Stimulated activated CD8-positive, alpha-beta memory T cell treated with anti-CD3 and anti-CD28 coated beads, Interleukin-4, amount 100 ng/mL, for 1 hour (primary cell): ENCODE measurements at places on chromosomes 13 and 19.

- peak; percentile 83 for DNase-seq
Measured at GRCh38 chr13:110915057-110915873, at the start of gene ANKRD10. Gene ANKRD10 (minus strand): TSS chr13:110915069. CDS start chr13:110914934, 135 bp downstream.

DNA sequence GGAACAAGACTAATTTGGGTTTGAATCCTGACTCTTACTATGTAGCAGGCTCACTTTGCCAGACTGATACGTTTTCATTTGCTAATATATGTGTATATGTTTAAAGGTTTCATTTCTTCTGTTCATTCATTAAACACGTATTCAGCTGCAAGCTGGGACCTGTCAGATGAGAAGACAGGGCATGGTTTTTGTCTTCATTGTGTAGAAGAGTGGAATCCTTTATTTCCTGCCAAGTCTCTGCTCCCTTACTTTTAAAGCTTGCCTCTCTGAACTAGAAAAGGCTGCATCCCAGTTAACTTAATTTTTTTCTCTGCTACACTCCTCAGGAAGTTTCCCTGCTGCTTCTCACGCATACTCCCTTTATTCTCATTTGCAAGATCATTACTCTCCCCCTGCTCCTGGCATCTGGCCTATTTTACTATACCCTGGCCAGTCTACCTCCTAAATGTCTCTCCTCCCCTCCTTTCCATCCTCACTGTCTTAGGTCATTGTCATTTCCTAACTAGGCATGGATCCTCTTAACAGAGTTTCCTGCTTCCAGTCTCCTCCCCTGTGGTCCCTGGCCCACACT is 141.0 kb upstream of the TMTC4 start:
- DNase-seq = no peak

DNA sequence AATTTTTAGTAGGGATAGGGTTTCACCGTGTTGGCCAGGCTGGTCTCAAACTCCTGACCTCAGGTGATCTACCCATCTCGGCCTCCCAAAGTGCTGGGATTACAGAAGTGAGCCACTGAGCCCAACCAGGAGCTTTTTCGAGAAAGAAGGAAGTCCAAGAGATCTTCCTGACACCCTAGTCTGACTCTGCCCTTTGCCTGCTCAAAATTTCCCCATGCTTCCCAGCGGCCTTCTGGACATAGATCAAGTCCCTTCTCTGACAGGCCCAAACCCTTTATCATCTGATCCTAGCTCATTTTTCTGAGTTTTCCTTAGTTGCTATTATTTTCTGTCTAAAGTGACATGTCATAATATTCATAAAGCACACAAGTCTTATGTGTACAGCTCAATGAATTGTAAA is 1.5 kb upstream of the BAX start:
- no peak for DNase-seq

- DNase-seq = no peak
Measured at GRCh38 chr13:111912991-111913760, 153.8 kb upstream of the SOX1 start.

DNA sequence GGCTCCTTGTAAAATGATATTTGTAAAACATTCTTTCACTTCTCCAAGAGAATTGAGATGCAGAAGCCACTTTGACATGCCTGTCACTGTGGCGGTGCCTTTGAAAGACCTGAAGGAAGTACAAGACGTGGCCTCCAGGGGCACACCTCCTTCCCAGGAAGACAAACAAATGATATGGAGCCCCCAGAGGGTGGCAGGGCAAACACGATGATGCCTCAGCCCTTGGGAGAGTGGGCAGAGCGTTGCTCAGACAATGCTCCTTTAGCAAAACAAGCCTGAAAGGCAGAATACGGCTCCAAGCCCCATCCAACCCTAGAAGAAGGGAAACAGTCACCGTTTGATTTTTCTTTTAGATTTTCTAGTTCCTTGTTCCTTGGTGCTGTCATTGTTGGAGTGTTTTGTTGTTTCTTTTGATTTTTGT is 9.2 kb upstream of the ATP12A start:
- DNase-seq = no peak

GRCh38 chr19:47284324-47284899 is 9.7 kb downstream of the INAFM1 start:
- DNase-seq = no peak

- DNase-seq = no peak
Measured at GRCh38 chr13:79846386-79846785, 365.4 kb downstream of the NDFIP2 start.

GRCh38 chr13:79910875-79911540 is 429.9 kb downstream of the SPRY2 start:
- DNase-seq = no peak

- DNase-seq = no peak
Measured at GRCh38 chr13:36981156-36981743, 17.9 kb downstream of the ALG5 start.

- no peak for DNase-seq
Measured at GRCh38 chr13:110699148-110700145, 6.5 kb downstream of the CARS2 start.

DNA sequence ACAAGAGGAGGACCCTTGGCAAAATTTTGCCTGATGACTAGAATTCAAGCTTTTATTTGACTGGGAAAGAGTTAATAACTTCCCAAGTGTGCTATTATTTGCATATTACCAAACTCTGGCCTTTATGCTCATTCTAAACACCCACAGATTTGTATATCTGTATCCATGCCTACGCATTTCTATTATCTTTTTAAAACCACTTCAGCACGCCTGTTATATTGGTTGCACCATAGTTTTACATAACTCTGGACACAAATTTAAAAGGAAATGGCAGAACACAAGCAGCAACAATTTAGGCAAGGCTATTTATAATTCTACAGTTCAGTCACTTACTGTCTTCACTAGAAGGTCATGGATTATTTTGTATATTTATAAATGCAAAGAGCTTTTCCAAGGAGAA is 3.7 kb upstream of the RASL11A start:
- DNase-seq = no peak
